Renal cortical epithelial cell (primary cell): ENCODE measurements at places on chromosomes 7 and 10.

DNA sequence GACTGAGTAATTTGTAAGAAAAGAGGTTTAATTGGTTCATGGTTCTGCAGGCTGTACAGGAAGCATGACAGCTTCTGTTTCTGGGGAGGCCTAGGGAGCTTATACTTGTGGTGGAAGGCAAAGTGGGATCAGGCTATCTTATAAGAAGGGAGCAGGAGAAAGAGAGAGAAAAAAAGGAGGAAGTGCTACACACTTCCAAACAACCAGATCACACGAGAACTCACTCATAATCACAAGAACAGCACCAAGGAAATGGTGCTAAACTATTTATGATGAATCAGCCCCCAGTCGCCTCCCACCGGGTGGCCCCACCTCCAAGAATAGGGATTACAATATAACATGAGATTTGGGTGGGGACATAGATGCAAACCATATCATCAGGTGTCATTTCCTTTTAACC lies 89.1 kb upstream of the KCNMA1 start:
- DNase-seq: no peak

GRCh38 chr10:129279446-129280154 lies 187.4 kb upstream of the MGMT start:
- DNase-seq: no peak

DNA sequence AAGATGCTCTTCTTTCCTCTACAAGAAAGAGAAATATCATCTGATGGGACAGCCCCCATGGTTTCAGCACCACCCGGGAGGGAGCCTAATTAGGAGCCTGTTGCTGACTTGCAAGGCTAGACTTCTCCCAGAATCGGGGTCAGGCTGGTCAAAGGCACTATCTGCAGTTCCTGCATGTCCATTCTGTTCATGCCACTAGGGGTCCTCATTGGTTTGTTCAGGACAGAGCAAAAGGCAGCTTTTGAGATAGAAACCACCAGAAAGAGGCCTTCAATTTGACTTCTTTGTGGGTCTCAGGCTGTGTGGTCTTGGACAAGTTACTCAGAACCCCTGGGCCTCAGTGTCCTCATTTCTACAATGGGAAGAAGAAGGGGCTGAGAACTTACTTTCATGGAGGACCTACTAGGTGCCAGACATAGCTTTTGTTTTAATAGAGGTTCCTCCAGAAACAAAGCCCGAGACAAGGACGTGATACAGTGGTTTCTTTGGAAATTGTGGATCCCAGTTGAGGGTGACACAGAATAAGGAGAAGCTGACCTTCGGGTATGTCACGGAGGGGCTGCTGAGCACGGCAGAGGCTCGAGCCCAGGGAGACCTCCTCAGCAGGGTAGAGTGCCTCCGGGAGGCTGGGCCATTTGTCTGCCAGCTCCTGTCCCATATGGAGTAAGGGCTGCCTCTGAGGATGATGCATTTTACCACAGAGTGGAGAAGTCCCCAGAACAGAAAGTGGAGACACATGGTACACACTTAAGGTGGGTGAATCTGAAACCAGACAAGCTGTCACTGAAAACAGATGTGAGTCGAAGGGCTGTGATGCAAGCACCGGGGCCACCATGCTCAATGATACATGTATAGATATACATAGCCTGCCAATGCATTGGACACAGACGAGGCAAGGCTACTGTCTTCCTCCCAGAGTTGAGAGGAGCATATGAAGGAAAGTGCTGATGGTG lies 33.1 kb upstream of the NEUROD6 start:
- peak; percentile 49 for DNase-seq

- DNase-seq: peak; percentile 41
Measured at GRCh38 chr10:24449321-24449740, 240.4 kb downstream of the KIAA1217 start.
